ENCODE measurements at places on chromosomes 5 and 9. TPM values are rescaled to one million over a fixed set of nuclear protein-coding genes. Genes with fewer than 3 reads are reported as not detected.

GRCh38 chr5:111439473-111440075 lies 72.8 kb downstream of the STARD4 start:
- DNase-seq = no peak

Gene SAPCD2
- 6.1 TPM for total RNA-seq

DNA sequence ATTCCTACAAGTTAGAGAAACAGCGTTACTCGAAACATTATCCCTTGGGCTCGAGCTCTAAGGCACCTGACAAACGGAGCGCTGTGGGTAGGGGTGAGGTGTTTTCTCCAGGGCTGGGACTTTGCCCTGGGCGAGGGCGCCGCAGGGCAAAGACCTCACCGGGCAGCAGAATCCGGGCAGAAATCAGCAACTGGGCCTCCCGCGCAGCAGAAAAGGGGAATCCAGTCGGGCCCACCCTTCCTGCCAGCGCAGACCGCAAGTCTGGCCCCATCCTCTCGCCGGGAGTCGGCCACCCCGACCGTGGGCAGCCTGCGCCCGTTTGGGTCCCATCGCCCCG lies 430 bp upstream of the MSH3 start:
- no peak for DNase-seq

- DNase-seq = no peak
These were observed 19.6 kb downstream of the ITGA2 start for GRCh38 chr5:53008751-53009150.

Gene PCDHA8
- total RNA-seq = not detected

Gene KIF3A
- 13.7 TPM for total RNA-seq

Gene ABCA1
- 36.5 TPM for total RNA-seq

GRCh38 chr5:142432369-142432863 lies 107.6 kb upstream of the SPRY4 start:
- no peak for DNase-seq

DNA sequence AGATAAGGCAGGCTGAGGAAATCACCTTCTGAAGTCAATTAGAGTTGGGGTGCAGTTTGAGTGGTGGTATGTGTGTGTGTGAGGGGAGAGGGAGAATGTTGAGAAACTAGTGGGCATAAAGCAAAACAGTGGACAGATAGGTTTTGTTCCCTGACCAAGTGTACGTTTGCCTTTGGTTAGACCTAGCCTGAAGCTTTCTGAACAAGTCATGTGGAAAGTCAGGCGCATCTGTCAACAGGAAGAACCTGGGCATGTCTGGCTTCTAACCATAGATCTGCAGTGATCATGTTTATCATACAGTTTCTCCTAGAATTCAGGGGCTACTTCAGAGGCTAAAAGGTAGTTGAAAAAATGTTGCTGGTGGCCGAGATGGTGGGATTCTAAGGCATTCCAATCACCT lies 143.2 kb upstream of the PCA3 start:
- no peak for DNase-seq

All from glomerular endothelial cell (primary cell).